ENCODE measurements at places on chromosomes 2 and 18. TPM values are rescaled to one million over a fixed set of nuclear protein-coding genes. Genes with fewer than 3 reads are reported as not detected.

GRCh38 chr2:164388511-164388910 lies 232.8 kb downstream of the GRB14 start:
- H3K4me3 ChIP-seq = no peak overlapping the region
- H3K4me1 ChIP-seq = peaks cover 6% of the 10 kb centered on the region
- no peak overlapping the region for H3K27ac ChIP-seq
- H3K36me3 ChIP-seq = no peaks in the 10 kb centered on the region

- no peaks in the 10 kb centered on the region for H3K4me1 ChIP-seq
- no peak overlapping the region for H3K4me3 ChIP-seq
- no peak for DNase-seq
- peaks cover 3% of the 10 kb centered on the region for H3K27me3 ChIP-seq
Observed at GRCh38 chr2:179479947-179480346, 215.3 kb upstream of the SESTD1 start.

DNA sequence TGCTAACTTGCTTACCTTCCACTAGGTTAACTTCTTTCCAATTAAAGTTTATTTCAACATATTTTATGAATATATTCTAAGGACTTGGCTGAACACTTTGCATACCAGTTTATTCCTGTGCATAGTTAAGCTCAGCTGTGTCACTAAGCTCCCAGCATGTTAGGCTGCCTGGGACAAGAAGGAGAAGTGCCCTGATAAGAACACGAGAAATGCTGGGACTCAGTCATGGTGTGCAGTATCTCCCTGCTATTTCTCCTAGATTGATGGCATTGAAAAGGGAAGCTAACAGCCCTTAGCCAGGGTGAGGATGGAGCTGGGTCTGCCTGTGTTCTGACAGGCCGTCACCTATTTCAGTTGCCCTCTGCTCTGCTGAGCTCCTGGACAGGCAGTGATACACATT lies 164.3 kb downstream of the TRABD2A start:
- H3K4me1 ChIP-seq = no peaks in the 10 kb centered on the region
- no peak overlapping the region for H3K4me3 ChIP-seq
- H3K36me3 ChIP-seq = no peaks in the 10 kb centered on the region

- H3K4me1 ChIP-seq = no peaks in the 10 kb centered on the region
- no peaks in the 10 kb centered on the region for H3K36me3 ChIP-seq
- no peak overlapping the region for H3K4me3 ChIP-seq
- H3K27ac ChIP-seq = no peak overlapping the region
Observed at GRCh38 chr2:26061539-26061938, 27.7 kb downstream of the RAB10 start.

GRCh38 chr2:234996069-234996940 lies 44.5 kb downstream of the SH3BP4 start:
- no peak overlapping the region for H3K4me3 ChIP-seq
- peak overlapping the region; percentile 71 for H3K27ac ChIP-seq
- peaks cover 46% of the 10 kb centered on the region for H3K4me1 ChIP-seq
- peak; percentile 49 for DNase-seq
- peaks cover 41% of the 10 kb centered on the region for H3K36me3 ChIP-seq

DNA sequence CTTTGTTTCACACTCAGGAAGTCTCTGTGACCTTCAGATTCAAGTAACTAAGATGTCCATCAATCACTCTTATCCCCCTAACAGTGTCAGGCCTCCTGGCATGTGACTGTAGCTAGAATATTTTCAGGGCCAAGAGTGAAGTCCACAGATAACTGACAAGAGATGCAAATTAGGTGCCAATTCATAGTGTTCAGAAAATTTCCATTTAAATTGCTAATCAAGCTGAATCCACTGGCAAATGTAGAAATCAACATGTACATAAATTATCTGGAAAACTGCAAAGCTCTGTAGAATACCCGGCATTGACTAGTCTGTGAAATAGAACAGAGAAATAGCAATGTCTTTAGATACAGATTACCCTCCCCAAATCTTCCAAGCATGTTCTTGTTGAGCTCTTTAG lies 38.6 kb upstream of the ARL4C start:
- no peaks in the 10 kb centered on the region for H3K4me1 ChIP-seq
- H3K36me3 ChIP-seq = no peaks in the 10 kb centered on the region
- no peak overlapping the region for H3K4me3 ChIP-seq
- H3K27ac ChIP-seq = no peak overlapping the region
- no peak for DNase-seq

- H3K4me1 ChIP-seq = no peaks in the 10 kb centered on the region
- no peaks in the 10 kb centered on the region for H3K27me3 ChIP-seq
- no peak overlapping the region for H3K4me3 ChIP-seq
- no peak for DNase-seq
Observed at GRCh38 chr2:234191819-234192407, 141.4 kb downstream of the SPP2 start.

DNA sequence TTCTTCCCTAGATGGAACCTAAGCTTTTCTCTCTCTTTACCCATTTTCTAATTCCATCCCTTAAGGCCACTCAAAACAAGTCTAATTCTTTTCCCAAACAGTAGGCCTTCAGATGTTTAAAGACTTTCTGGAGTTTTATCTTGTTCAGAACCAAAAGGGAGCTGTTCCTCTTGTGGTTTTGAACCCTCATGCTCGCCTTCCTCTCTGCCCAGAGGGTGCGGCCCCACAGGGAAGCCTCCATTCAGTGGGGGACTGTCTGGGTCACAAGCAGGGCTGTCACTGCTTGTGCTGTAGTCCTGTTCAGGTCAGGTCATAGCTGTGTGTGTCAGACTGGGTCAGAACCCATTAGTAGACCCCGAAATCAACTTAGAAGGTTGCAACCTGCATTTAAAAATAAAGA lies 56.5 kb downstream of the TET3 start:
- no peak for DNase-seq
- no peak overlapping the region for H3K27ac ChIP-seq
- peak overlapping the region; percentile 29 for H3K4me3 ChIP-seq
- H3K27me3 ChIP-seq = peaks cover 2% of the 10 kb centered on the region

GRCh38 chr2:152227969-152228592 lies 52.5 kb upstream of the STAM2 start:
- no peak overlapping the region for H3K27ac ChIP-seq
- peaks cover 3% of the 10 kb centered on the region for H3K4me1 ChIP-seq
- no peak for DNase-seq
- peaks cover 1% of the 10 kb centered on the region for H3K27me3 ChIP-seq
- H3K36me3 ChIP-seq = no peaks in the 10 kb centered on the region

DNA sequence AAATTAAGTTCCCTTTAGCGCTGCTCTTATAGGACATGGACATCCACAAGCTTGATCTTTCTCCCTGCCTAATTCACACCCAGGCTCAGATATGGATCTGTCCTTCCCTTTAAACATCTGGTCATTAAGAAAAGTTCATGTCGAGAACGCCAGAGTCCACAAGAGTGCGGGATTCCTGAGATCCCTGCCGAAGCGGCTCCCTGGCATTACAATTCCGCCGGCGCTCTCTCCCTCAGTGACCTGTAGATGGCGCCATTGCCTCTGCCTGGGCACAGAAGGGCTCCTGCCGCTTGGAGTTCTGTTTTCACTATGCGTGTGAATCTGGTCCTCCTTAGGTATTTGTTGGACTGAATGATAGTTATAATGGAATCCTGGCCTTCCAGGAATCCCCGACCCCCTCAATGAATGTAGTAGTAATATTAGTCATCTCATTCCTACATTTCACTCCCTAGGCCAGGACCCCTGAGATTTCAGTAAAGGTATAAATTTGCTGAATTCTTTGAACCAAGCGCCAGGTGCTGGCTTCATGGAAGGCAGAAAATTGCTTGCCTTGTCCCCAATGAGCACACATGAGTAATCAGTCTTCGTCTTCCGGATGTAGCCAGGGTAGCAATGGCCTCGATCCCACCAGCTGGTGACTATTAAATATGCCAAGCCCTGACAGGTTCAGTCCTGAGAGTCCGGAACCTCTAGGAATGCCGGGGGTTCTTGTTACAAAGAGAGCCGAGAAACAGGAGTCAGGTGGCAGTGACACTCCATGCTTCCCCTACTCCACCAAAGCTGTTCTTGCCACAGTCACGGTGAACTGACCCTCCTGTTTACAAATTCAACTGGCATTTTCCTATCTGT lies 26.4 kb upstream of the CD207 start:
- H3K4me1 ChIP-seq = peaks cover 4% of the 10 kb centered on the region
- peaks cover 11% of the 10 kb centered on the region for H3K27me3 ChIP-seq
- H3K27ac ChIP-seq = no peak overlapping the region
- DNase-seq = peak; percentile 96
- no peak overlapping the region for H3K4me3 ChIP-seq

DNA sequence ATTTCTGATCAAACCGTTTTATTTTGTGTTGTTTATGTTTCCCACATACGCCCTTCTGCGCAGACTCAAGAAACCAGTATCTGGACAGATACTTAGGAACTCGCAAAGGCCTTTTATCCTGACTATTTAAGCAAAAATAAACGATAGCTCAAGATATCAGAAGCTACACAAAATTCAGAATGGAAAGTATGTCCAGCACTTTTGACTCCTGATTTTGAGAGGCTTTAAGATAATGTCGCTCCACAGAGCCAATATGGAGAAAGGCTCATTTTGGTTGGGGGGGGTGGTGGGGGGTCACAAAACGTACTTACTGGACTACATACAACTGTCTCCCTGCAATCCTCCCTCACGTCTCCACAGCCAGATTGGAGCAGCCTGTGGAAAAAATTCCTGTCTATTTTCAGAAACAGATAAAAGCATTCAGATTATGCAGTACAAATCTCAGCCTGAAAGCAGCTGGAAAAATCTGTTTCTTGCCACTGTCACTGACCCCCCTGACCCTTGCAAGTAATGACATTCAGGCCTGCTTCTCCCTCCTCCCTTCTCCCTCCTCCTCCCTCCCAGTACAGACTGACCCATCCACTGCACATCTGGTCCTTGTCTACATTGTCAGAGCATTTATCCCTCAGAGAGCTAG lies 34.9 kb upstream of the LCLAT1 start:
- no peak overlapping the region for H3K4me3 ChIP-seq
- peaks cover 30% of the 10 kb centered on the region for H3K4me1 ChIP-seq
- DNase-seq = no peak
- no peaks in the 10 kb centered on the region for H3K36me3 ChIP-seq

DNA sequence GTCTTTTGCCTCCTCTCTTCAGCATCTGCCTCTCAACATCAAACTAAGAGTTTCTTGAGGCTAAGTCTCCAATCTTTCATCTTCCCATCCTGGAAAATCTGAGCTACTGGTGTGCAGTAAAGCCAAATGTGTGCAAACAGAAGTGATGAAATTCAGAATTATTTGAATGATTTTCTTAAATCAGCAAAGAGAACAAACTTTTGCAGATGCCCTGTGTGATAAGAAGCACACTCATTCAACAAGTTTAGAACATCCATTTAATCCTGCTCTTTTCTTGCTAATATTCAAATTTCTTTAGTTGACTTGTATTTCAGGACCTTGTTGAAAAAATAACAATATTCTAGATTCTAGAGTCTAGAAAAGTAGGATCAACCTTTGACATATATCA lies 1374.9 kb upstream of the CELF4 start:
- no peaks in the 10 kb centered on the region for H3K4me1 ChIP-seq
- no peak for DNase-seq
- no peak overlapping the region for H3K27ac ChIP-seq
- H3K36me3 ChIP-seq = no peaks in the 10 kb centered on the region
- no peak overlapping the region for H3K4me3 ChIP-seq
- no peaks in the 10 kb centered on the region for H3K27me3 ChIP-seq

- H3K4me3 ChIP-seq = no peak overlapping the region
- DNase-seq = no peak
- peaks cover 12% of the 10 kb centered on the region for H3K4me1 ChIP-seq
- H3K27ac ChIP-seq = no peak overlapping the region
- peaks cover 2% of the 10 kb centered on the region for H3K27me3 ChIP-seq
- H3K36me3 ChIP-seq = no peaks in the 10 kb centered on the region
Observed at GRCh38 chr2:239660390-239661230, 259.8 kb upstream of the HDAC4 start.

- no peak overlapping the region for H3K4me3 ChIP-seq
- peaks cover 93% of the 10 kb centered on the region for H3K4me1 ChIP-seq
- DNase-seq = no peak
- peaks cover 22% of the 10 kb centered on the region for H3K27me3 ChIP-seq
- peaks cover 34% of the 10 kb centered on the region for H3K36me3 ChIP-seq
- H3K27ac ChIP-seq = no peak overlapping the region
Observed at GRCh38 chr2:54574107-54574859, 118.2 kb downstream of the SPTBN1 start.

TSPYL6 gene
- total RNA-seq = not detected

TCF23 gene
- not detected for total RNA-seq

CAPN14 gene
- total RNA-seq = 0.13 TPM

THADA gene
- total RNA-seq = 19.4 TPM

SLC5A7 gene
- not detected for total RNA-seq

BOLA3 gene
- 19.0 TPM for total RNA-seq
